ENCODE measurements at places on chromosomes 7 and 10.

DNA sequence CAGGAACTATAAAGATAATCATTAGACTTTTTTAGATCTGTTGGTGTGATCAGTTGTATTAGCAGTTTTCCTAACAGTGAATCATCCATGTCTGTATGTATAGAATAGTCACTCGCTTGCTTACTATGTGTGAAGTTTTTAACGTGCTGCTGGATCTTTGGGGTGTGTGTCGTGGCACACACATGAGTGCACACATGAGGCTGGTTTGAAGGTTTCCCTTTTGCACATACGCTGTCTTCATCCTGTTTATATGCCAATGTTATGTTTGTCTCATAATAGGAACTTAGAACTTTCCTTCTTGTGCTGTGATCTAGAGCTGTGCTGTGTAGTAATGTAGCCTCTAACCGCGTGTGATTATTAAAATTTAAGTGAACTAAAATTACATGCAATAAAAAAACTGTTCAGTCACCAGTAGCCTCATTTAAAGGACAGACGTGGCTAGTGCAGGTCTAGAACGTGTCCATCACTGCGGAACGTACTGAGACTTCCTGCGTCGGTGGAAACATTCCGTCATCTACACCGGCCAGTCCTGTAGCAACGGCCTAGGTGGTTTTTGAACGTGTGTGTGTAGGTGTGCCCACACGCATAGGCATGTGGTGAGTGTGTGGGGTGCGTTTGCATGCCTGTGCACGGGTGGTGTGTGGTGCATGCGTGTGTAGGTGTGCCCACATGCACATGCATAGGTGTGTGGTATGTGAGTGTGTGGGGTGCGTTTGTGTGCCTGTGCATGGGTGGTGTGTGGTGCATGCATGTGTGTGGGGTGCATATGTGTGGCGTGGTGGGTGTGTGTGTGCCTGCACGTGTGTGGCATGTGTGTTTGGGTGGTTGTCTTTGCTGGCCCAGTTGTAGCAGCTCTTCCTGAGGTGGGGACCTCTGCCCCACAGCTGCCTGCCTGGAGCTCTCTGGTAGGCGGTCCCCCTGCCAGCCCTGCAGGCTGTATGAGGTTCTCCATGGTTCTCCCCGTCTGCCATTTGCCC lies 56.6 kb downstream of the INPP5A start:
- no peak for DNase-seq

GRCh38 chr10:12531305-12532220 lies 182.2 kb downstream of the CAMK1D start:
- no peak for DNase-seq

DNA sequence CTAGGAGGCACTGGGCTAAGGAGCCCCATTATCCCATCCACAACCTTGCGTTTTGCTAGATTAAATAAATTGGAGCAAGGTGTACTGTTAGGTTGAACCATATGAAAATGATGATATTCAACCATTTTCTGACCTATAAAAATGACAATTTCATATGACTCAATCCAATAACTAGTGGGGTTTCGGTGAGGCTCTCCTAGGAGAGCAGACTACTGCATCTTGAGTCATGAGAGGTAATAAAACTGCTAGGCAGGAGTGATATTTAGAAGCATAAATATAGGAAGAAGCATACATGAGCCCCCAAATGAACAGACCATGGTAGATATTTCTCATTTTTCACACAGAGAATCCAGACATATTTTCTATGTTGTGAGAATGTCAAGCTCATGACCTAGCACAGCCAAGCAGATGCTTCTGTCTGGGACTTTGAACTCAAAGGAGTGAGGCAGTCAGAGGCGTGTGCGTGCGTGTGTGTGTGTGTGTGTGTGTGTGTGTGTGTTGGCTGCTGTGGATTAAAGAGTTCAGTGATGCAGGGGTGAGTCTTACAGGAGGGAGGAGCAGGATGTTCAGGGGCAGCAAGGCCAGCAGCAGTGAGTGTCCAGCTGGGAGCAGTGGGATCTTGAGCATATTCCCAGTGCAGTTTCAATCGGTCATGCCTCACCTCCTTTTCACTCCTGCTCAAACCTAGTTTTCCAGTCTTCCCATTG lies 17.8 kb upstream of the WDR11 start:
- no peak for DNase-seq

GRCh38 chr7:155431711-155432110 lies 26.2 kb upstream of the EN2 start:
- DNase-seq = no peak

- DNase-seq = peak; percentile 72
Observed at GRCh38 chr10:70381471-70382421, 679 bp downstream of the LRRC20 start.

GRCh38 chr10:86292462-86293395 lies 73.9 kb downstream of the GRID1 start:
- DNase-seq = no peak

GRCh38 chr7:115113776-115114175 lies 191.9 kb downstream of the MDFIC start:
- DNase-seq = no peak
